ENCODE measurements at places on chromosomes 4 and X. TPM values are rescaled to one million over a fixed set of nuclear protein-coding genes. Genes with fewer than 3 reads are reported as not detected.

Gene PNCK
- total RNA-seq = 41.1 TPM

Gene CRMP1
- 0.81 TPM for total RNA-seq

Gene CFP
- total RNA-seq = 10.0 TPM

Gene DRP2
- 0.57 TPM for total RNA-seq

Gene FREM3
- not detected for total RNA-seq

Gene SLC2A9
- 8.4 TPM for total RNA-seq

Gene SLC6A14
- not detected for total RNA-seq

Gene TFDP3
- not detected for total RNA-seq

Gene SMIM10
- total RNA-seq = 17.0 TPM

Gene TMEM271
- total RNA-seq = not detected

Gene SATL1
- total RNA-seq = not detected

Gene SSX2
- not detected for total RNA-seq

Gene SMR3A
- not detected for total RNA-seq

Gene PPP1R2C
- not detected for total RNA-seq

Gene SSX4B
- total RNA-seq = not detected

Gene RPS3A
- 1,636 TPM for total RNA-seq

Gene SLC10A4
- not detected for total RNA-seq

Gene ZDHHC9
- 23.7 TPM for total RNA-seq

Gene HPSE
- total RNA-seq = 2.8 TPM

Gene FGF5
- total RNA-seq = not detected
